T-helper 17 cell (primary cell): ENCODE measurements at places on chromosomes 2 and 18.

DNA sequence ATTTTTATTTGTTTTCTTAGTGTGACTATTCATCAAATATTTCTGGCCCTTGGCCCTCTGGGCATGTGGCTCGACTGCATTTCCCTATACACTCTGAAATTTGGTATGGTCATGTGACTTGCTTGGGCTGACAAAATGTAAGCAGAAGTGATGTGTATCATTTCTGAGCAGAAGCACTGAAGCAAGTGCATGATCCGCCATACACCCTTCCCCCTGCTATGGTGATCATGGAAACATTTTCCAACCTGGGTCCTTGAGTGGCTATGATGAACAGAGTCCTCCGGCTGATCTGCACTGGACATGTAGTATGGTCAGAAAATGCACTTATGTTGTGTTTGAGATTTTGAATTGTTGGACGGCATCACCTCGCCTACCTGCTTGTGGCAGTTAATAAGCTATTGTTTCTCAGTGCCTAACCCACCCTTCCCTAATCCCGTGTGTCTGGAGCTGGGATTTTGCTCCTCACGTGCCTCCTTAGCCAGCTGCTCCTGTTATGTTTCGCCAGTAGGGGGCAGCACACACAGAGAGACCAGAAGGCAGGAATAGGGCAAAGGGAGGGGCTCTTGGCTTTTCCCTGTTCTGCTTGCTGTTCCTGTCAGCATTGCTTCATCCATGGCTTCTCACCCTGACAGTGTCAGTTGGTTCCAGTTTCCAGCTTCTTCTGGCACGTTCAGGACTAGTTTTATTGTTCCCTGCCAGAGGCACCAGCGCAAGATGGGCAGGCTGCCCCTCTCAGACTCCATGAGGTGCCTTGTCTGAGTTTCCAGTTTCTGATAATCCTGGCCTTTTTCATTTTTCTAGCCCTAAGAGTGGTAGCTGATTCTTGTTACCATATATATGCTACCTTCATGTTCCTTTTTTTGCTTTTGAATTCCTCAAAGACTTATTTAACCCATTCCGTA is 207.4 kb downstream of the ARL6IP6 start:
- no peaks in the 10 kb centered on the region for H3K4me1 ChIP-seq
- no peak overlapping the region for H3K4me3 ChIP-seq
- no peak overlapping the region for H3K27ac ChIP-seq
- H3K27me3 ChIP-seq = peaks cover 24% of the 10 kb centered on the region
- no peaks in the 10 kb centered on the region for H3K36me3 ChIP-seq

DNA sequence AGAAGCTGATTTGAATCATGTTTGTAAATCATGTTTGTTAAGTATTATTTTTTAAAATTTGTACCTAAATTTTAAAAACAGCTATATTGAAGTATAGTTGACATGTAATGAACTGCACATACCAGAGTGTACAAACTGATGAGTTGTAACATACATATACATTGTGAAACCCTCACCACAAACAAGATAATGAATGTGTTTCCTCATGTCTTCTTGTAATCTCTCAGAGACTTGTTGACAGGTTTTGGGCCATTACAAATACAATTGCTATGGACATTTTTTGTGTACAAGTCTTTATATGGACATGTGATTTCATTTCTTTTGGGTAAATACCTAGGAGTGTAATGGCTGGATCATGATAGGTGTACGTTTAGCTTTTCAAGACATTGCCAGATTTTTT is 21.5 kb downstream of the WDR43 start:
- H3K4me1 ChIP-seq = peaks cover 15% of the 10 kb centered on the region
- H3K4me3 ChIP-seq = no peak overlapping the region

- H3K27ac ChIP-seq = no peak overlapping the region
- no peak for DNase-seq
- H3K4me1 ChIP-seq = no peaks in the 10 kb centered on the region
- H3K27me3 ChIP-seq = peaks cover 9% of the 10 kb centered on the region
Measured at GRCh38 chr2:66461664-66462500, 27.0 kb downstream of the MEIS1 start.

DNA sequence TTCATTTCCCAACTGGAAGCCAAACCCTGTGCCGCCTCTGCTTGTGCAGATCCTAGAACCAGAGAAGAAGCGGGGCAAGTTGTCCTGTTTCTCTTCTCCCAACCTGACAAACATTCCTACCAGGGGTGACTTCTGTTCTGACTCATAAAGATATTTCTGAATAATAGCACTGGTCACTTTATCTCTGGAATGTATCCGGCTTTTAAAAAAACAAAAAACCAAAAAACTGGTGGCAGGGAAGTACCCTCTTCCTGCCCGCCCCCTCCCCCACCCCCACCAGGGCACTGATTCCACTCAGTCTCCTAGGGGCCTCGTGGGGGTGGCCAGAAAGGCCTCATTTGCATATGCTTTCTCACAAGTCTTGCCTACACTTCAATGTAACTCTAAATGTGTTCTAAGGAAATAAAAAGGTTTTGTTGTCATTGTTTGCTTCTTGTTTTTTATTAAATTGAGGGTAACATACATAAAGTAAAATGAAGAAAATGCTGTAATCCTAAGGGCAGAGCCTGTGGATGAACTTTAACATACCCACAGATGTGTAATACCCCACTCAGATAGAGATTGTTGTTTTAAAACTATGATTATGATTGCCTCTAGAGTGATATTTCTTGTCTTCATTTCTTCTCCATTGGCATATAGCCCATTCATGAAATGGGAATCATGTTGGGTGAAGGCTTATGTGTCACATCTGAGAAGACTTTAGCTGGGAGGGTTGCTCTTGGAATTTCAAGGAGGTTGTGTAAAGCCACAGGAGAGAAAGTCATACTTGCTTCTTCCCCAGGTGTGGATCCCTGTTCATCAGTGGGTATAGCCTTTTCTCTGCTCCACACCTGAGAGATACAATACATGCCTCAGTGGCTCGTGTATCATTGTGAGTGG is 5.3 kb upstream of the FOSL2 start:
- peaks cover 20% of the 10 kb centered on the region for H3K4me1 ChIP-seq
- H3K27ac ChIP-seq = no peak overlapping the region
- H3K4me3 ChIP-seq = no peak overlapping the region

DNA sequence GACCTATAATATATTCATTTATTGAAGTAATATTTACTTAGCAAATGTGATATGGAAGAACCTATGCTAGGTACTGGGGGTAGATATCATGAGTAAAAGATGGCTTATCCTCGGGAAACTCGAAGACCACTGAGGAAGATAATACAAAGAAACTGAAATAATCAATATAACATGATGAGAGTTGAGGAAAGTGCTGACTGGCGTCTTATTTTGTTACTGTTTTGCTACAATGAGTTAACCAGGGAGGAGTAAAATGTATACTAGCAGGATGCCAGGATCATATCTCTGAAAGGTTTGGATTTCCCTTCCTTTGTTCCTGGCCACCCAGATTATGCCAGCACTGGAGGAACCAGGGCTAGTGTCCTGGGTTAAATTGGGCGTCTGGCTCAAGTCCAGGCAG is 111.7 kb upstream of the SPATS2L start:
- DNase-seq = no peak
- peaks cover 42% of the 10 kb centered on the region for H3K27me3 ChIP-seq
- peaks cover 4% of the 10 kb centered on the region for H3K4me1 ChIP-seq
- peaks cover 2% of the 10 kb centered on the region for H3K36me3 ChIP-seq
- no peak overlapping the region for H3K4me3 ChIP-seq

GRCh38 chr18:34957864-34958259 is 83.4 kb upstream of the MAPRE2 start:
- no peak overlapping the region for H3K4me3 ChIP-seq
- H3K4me1 ChIP-seq = no peaks in the 10 kb centered on the region
- H3K27ac ChIP-seq = no peak overlapping the region
- DNase-seq = no peak

DNA sequence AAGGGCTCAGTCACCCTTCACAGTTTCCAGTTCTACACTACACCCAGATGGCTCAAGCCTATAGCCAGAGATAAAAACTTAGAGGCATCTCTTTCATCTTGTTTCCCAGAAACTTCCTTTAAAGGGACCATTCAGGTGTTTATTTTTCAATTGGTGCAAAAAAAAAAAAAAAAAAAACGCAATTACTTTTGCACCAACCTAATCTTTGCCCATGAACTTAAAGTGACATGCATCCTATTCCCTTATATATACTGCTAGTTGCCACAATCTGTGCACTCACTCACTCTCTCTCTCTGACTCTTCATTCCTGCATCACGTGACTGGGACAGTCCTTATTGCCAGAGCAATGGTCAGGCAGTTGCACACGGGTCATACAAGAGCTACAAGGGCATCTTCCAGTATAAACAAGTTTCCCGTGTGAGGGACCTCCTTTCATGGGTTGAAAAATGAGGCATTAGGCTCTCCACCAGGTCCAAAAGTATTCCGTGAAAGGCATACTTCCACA is 789.4 kb downstream of the EPHA4 start:
- peaks cover 8% of the 10 kb centered on the region for H3K27me3 ChIP-seq
- H3K27ac ChIP-seq = no peak overlapping the region
- H3K36me3 ChIP-seq = no peaks in the 10 kb centered on the region
- no peak for DNase-seq

- H3K36me3 ChIP-seq = peaks cover 6% of the 10 kb centered on the region
- DNase-seq = no peak
- H3K4me1 ChIP-seq = no peaks in the 10 kb centered on the region
- H3K4me3 ChIP-seq = no peak overlapping the region
- H3K27ac ChIP-seq = no peak overlapping the region
Measured at GRCh38 chr18:57841568-57841967, 38.5 kb upstream of the ATP8B1 start.

- H3K27ac ChIP-seq = no peak overlapping the region
- no peak overlapping the region for H3K4me3 ChIP-seq
- peaks cover 5% of the 10 kb centered on the region for H3K27me3 ChIP-seq
- DNase-seq = no peak
- H3K36me3 ChIP-seq = no peaks in the 10 kb centered on the region
Measured at GRCh38 chr2:28993206-28993960, 12.3 kb downstream of the TOGARAM2 start.

- H3K4me1 ChIP-seq = peaks cover 6% of the 10 kb centered on the region
- no peak overlapping the region for H3K4me3 ChIP-seq
- peaks cover 57% of the 10 kb centered on the region for H3K27me3 ChIP-seq
- H3K36me3 ChIP-seq = peaks cover 11% of the 10 kb centered on the region
- no peak overlapping the region for H3K27ac ChIP-seq
Measured at GRCh38 chr2:29238497-29238896, 123.3 kb downstream of the CLIP4 start.

DNA sequence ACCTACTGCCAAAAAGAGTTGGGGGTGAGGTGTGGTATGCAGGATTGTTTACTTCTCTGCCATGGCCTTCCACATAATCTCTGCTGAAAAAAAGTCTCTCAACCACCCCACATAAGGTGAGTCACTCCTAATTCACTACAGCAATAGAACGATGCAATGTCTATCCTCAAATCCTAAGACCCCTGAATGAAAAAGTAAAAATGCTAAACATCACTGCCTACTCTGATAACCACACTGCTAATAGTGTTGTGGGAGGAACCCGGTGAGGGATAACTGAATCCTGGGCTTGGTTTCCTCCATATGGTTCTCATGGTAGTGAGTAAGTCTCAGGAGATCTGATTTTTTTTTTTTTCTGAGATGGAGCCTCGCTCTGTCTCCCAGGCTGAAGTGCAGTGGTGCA is 252.5 kb downstream of the PIEZO2 start:
- H3K27me3 ChIP-seq = peaks cover 36% of the 10 kb centered on the region
- peaks cover 4% of the 10 kb centered on the region for H3K4me1 ChIP-seq
- DNase-seq = no peak
- H3K36me3 ChIP-seq = no peaks in the 10 kb centered on the region
- H3K4me3 ChIP-seq = no peak overlapping the region
- no peak overlapping the region for H3K27ac ChIP-seq

DNA sequence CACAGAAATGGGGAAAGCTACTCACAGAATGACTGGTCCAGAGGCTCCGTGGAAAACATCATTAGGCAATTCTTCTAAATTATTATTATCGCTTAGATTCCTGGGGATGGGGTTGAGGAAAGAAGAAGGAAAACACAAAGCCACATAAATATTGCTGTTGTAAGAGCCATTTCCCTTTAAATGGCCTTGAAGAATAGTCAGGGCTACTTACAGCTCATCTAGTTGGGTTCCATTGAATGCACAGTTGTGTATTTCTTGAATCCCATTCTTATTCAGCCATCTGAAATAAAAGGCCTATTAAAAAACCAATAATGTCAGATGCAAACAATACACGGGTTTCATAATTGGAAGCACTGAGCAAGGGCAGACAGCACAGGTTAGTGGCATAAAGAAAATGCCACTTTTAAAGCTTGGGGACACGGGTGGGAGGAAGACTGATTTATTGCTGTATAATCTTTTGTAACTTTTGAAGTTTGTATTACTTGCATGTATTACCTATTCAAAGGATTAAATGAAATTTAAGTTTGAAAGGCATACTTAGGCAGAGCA is 171.4 kb downstream of the FSHR start:
- no peaks in the 10 kb centered on the region for H3K27me3 ChIP-seq
- no peak overlapping the region for H3K27ac ChIP-seq
- H3K36me3 ChIP-seq = no peaks in the 10 kb centered on the region
- no peak overlapping the region for H3K4me3 ChIP-seq
- no peak for DNase-seq

GRCh38 chr18:59736061-59736460 is 38.8 kb upstream of the CCBE1 start:
- no peak overlapping the region for H3K4me3 ChIP-seq
- no peaks in the 10 kb centered on the region for H3K4me1 ChIP-seq
- peaks cover 6% of the 10 kb centered on the region for H3K27me3 ChIP-seq

- no peak overlapping the region for H3K4me3 ChIP-seq
- H3K36me3 ChIP-seq = no peaks in the 10 kb centered on the region
- H3K4me1 ChIP-seq = peaks cover 10% of the 10 kb centered on the region
- no peak for DNase-seq
Measured at GRCh38 chr2:9261231-9261883, 54.7 kb downstream of the ASAP2 start.

GRCh38 chr2:141554810-141555209 is 576.0 kb downstream of the LRP1B start:
- no peaks in the 10 kb centered on the region for H3K27me3 ChIP-seq
- H3K27ac ChIP-seq = no peak overlapping the region
- no peak overlapping the region for H3K4me3 ChIP-seq
- H3K4me1 ChIP-seq = no peaks in the 10 kb centered on the region
- no peak for DNase-seq
- H3K36me3 ChIP-seq = no peaks in the 10 kb centered on the region

GRCh38 chr2:116141891-116142474 is 1672.5 kb upstream of the DDX18 start:
- H3K36me3 ChIP-seq = no peaks in the 10 kb centered on the region
- H3K4me3 ChIP-seq = no peak overlapping the region
- H3K27me3 ChIP-seq = no peaks in the 10 kb centered on the region
- H3K27ac ChIP-seq = no peak overlapping the region
- H3K4me1 ChIP-seq = no peaks in the 10 kb centered on the region
